CD8-positive, alpha-beta memory T cell (primary cell): ENCODE measurements at places on chromosomes 13 and 19. TPM values are rescaled to one million over a fixed set of nuclear protein-coding genes. Genes with fewer than 3 reads are reported as not detected.

DNA sequence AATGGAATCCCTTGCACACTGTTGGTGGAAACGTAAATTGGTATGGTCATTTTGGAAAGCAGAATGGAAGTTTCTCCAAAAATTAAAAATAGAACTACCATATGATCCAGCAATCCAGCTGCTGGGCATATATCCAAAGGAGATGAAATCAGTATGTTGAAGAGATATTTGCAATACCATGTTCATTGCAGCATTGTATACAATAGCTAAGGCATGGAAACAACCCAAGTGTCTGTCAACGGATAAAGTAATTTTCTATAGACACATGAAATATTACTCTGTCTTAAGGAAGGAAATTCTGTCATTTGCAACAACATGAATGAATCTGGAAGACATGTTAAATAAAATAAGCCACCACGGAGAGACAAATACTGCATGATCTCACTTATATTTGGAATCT is 124.7 kb downstream of the GPC5 start:
- no peaks in the 10 kb centered on the region for H3K4me1 ChIP-seq
- no peak overlapping the region for H3K27ac ChIP-seq
- DNase-seq, result no peak
- H3K36me3 ChIP-seq, result no peaks in the 10 kb centered on the region
- no peak overlapping the region for H3K4me3 ChIP-seq
- no peaks in the 10 kb centered on the region for H3K27me3 ChIP-seq

- no peak for DNase-seq
- H3K4me3 ChIP-seq, result no peak overlapping the region
- no peaks in the 10 kb centered on the region for H3K36me3 ChIP-seq
- no peaks in the 10 kb centered on the region for H3K4me1 ChIP-seq
Observed at GRCh38 chr13:98332222-98332621, 155.2 kb upstream of the RNF113B start.

DNA sequence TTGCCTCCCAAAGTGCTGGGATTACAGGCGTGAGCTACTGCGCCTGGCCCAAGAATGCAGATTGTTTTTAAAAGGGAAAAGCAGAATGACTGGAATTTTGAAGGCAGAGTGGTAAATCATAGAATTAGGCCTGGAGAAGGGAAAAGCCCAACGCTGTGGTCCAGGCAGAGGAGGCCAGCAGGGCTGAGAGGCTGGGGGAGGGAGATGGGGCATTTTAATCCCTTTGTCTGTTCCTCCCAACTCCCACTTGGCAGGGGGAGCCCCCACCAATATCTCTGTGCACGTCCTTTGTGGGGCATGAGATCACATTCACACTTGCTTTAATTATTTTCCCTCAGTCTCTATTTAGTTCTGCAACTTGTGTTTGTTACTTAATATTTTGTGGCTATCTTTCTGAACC is 54.4 kb upstream of the RANBP3 start:
- no peak for DNase-seq
- no peaks in the 10 kb centered on the region for H3K36me3 ChIP-seq
- no peaks in the 10 kb centered on the region for H3K4me1 ChIP-seq
- no peaks in the 10 kb centered on the region for H3K27me3 ChIP-seq
- no peak overlapping the region for H3K27ac ChIP-seq
- no peak overlapping the region for H3K4me3 ChIP-seq

DNA sequence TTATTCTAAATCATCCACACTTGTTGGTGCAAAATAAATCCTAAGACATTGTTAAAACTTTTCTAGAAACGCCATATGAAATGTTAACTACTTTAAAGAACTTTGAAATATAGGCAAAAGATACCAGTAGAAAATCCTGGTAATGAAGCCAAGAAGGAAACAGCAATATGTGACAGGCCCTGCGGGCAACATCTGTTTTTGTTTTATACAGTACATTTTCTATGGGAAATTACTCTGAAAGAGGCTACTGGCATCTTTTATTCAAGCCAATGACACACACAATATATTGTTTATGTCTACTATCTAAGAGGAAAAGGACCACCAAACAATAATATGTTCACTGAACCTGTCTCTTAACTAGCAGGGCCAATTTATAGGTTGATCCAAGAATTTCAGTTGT is 829.7 kb downstream of the PCDH17 start:
- H3K4me1 ChIP-seq, result no peaks in the 10 kb centered on the region
- H3K4me3 ChIP-seq, result no peak overlapping the region
- H3K36me3 ChIP-seq, result no peaks in the 10 kb centered on the region
- no peak for DNase-seq
- H3K27me3 ChIP-seq, result no peaks in the 10 kb centered on the region

INSL3 gene
- total RNA-seq, result 1.8 TPM
